CD8-positive, alpha-beta memory T cell (primary cell): ENCODE measurements at places on chromosomes 3 and 15. TPM values are rescaled to one million over a fixed set of nuclear protein-coding genes. Genes with fewer than 3 reads are reported as not detected.

ISLR2 gene
- not detected for polyA plus RNA-seq

IL17RC gene
- polyA plus RNA-seq = 11.0 TPM

SNX22 gene
- 0.90 TPM for polyA plus RNA-seq

ECE2 gene
- not detected for polyA plus RNA-seq

DNA sequence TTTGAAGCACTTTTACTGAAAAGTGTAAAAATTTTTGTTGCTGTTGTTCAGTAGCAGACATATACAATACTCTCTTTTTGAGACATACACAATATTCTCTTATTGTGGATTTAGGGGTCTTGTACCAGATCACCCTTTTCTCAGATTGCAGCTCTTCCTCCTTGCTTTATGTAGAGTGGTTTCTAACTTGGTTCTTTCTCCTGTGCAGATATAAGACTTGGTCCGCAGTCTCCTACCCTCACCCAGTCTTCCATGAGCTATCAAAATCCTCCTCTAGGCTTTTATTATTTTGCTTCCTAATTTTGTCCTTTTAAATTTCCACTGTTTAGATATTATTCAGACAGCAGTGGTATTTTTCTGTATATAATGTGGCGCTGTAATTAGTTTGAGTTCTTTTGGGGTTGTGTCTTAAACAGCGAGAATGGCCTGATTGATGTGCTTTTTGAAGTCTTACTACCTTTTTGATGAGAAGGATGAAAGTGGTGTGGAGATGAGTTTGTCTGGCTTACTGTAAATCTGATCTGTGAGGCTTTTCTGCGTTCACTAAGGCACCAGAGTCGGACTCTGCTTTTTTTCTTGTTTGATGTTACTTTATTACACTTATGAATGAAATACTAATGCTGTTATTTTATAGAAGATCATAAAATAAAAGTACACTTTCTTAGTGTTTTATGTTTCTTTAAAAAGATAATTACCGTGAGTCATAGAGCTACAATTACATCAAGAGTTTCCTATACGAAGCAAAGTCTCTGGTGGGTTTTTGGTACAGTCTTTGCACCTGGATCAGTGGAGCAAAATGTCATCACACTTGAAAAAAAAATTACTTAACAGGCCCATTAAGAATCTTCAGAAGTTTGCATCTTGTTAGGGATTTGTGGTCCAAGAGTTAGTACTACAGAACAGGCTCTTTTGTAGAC is 27.8 kb downstream of the FNDC3B start:
- H3K4me1 ChIP-seq = peaks cover 20% of the 10 kb centered on the region
- no peak overlapping the region for H3K4me3 ChIP-seq
- H3K27ac ChIP-seq = peak overlapping the region; percentile 52

- DNase-seq = no peak
- peaks cover 33% of the 10 kb centered on the region for H3K4me1 ChIP-seq
- no peaks in the 10 kb centered on the region for H3K27me3 ChIP-seq
Observed at GRCh38 chr3:197756704-197757103, 7.0 kb downstream of the FYTTD1 start.

- no peak for DNase-seq
- no peaks in the 10 kb centered on the region for H3K4me1 ChIP-seq
- H3K4me3 ChIP-seq = no peak overlapping the region
Observed at GRCh38 chr3:98038876-98039275, 3.8 kb upstream of the GABRR3 start.

- H3K36me3 ChIP-seq = no peaks in the 10 kb centered on the region
- peaks cover 5% of the 10 kb centered on the region for H3K4me1 ChIP-seq
- no peak overlapping the region for H3K4me3 ChIP-seq
- no peaks in the 10 kb centered on the region for H3K27me3 ChIP-seq
- DNase-seq = no peak
Observed at GRCh38 chr15:90844696-90845095, 23.7 kb upstream of the FURIN start.

DNA sequence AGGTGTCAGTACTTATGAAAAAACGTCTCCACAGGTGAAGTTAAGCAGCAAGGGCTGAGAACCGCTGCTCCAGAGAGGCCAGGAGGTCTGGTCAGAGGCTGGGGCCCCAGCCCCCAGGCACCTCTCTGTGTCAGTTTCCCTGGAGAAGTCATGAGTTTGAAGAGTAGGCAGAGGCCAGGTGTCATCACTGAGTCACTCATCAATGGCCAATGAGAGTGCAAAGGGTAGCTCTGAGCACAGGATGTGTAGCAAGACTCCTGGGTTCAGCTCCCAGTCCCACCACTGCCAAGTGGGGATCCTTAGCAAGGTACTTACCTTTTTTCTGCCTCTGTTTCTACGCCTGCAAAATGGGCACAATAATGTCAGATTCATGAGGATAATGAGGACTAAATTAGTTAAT is 47.9 kb downstream of the CORO2B start:
- H3K27me3 ChIP-seq = no peaks in the 10 kb centered on the region
- no peaks in the 10 kb centered on the region for H3K4me1 ChIP-seq
- H3K36me3 ChIP-seq = no peaks in the 10 kb centered on the region
- H3K4me3 ChIP-seq = no peak overlapping the region
- H3K27ac ChIP-seq = no peak overlapping the region

DNA sequence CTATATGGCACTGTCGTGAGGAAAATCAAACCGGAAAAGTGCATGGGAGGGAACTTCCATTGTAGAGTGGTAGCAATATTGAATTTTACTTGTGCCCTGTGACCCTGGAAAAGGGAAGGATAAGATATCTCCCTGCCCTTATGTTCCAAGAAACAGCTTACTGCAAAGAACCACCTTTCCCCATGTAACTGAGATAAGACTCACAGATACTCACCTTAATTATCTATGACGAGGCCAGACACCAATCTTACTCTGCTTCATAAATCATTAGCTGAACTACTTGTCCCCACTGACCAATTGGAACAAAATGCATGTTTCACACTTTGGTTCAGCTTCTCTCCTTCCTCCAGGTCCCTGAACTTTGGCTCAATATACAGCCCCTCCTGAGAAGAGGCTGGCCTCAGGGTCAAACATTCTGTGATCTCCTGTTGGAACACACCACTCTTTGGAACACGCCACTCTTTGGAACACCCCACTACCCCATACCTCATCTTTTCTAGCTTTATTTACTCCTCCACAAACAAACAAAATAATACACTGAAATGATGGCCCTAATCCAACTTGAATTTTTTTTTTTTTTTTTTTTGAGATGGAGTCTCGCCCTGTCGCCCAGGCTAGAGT is 6.9 kb upstream of the TOPAZ1 start:
- no peaks in the 10 kb centered on the region for H3K27me3 ChIP-seq
- H3K27ac ChIP-seq = no peak overlapping the region
- no peak overlapping the region for H3K4me3 ChIP-seq

- no peaks in the 10 kb centered on the region for H3K36me3 ChIP-seq
- no peak overlapping the region for H3K4me3 ChIP-seq
- no peak for DNase-seq
- H3K27ac ChIP-seq = no peak overlapping the region
- H3K4me1 ChIP-seq = no peaks in the 10 kb centered on the region
- H3K27me3 ChIP-seq = no peaks in the 10 kb centered on the region
Observed at GRCh38 chr3:131283862-131284261, 97.7 kb upstream of the NUDT16 start.

DNA sequence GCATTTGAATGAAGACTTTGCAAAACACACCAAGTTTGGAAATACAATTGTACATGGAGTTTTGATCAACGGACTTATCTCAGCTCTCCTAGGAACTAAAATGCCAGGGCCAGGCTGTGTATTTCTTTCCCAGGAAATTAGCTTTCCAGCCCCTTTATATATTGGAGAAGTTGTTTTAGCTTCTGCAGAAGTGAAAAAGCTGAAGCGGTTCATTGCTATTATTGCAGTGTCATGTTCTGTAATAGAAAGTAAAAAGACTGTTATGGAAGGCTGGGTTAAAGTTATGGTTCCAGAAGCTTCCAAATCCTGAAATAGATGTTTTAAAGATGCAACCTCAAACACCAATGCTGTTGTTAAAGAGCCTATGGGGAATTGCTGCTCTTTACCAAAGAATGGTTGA is 11.5 kb downstream of the HTD2 start:
- H3K36me3 ChIP-seq = peaks cover 22% of the 10 kb centered on the region
- no peak for DNase-seq
- H3K27me3 ChIP-seq = no peaks in the 10 kb centered on the region
- H3K27ac ChIP-seq = no peak overlapping the region
- H3K4me3 ChIP-seq = no peak overlapping the region

GRCh38 chr15:100372739-100373119 is 31.0 kb upstream of the ADAMTS17 start:
- DNase-seq = no peak
- no peak overlapping the region for H3K27ac ChIP-seq
- no peak overlapping the region for H3K4me3 ChIP-seq
- no peaks in the 10 kb centered on the region for H3K36me3 ChIP-seq
- peaks cover 5% of the 10 kb centered on the region for H3K27me3 ChIP-seq
- no peaks in the 10 kb centered on the region for H3K4me1 ChIP-seq

DNA sequence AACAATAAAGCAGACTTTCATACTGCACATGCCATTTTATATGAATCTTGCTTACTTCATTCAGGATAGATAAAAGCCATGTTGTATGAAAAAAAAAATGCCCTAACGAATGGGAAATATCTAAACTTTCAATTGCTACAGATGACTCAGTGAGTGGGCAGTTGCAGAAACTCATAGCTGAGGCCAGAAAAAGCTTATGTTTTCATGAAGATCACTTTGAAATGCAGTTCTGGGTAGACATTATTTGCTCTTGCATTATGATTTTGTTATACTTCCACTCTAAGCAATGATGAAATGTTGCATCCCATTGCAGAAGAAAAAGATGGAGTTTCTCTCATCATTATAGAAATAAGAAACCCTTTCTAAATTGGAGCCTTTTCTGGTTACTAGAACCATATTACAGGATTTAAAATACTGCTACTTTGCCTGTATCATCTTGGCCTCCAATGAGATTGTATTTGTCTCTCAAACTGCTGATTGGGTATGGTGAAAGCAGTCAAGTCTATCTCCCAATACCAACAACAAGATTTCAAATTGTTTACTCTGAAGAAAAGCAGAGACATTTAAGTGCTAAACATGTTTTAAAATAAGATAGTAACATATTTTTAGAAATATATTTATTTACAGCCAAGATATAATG is 17.0 kb downstream of the PEAK1 start:
- no peaks in the 10 kb centered on the region for H3K4me1 ChIP-seq
- no peak overlapping the region for H3K27ac ChIP-seq

DNA sequence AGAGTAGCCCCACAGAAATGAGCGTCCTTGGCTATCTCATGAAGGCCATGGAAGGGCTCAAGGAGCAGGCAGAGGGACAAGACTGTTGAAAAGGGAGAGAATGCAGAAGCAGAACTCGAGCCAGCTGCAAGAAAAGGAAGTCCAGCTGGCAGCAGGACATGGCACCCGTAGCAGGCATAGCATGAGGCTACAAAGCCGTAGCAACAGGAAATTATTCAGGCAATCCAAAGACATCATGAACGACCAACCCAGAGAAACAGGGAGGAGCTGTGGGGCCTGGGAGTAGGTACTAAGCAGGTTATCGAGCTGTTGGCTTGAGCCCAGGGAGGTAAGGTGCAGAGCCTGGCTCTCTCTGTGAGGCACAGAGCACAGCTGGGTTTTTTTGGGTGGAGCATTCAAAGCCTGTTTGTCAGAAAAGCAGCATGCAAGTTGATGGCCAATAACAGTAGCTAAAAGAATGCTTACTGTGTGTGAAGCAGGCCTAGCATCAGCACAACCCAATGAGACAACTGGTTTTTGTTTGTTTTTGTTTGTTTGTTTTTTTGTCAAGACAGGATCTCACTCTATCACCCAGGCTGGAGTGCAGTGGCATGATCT is 144.0 kb upstream of the SMAD3 start:
- H3K27ac ChIP-seq = no peak overlapping the region
- H3K36me3 ChIP-seq = no peaks in the 10 kb centered on the region
- no peaks in the 10 kb centered on the region for H3K4me1 ChIP-seq

DNA sequence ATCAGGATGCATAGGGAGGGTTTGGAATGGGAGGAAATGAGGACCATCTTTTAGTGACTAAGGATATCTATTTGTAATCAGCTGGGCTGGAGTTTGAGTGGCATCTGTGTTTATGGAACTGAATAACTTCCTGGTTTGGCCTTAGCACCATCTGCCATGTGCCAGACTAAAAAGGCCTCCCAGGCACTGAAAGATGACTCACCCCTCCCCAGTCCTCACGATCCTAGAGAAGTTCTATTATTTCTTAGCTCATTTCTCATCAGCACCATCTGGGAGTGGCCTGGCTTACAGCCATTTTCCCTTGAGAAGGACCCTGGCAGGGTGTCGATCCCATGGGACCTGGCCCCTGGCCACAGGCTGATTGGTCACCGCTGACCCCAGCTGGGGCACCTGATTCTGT is 23.9 kb upstream of the CTXND1 start:
- DNase-seq = no peak
- no peak overlapping the region for H3K27ac ChIP-seq
- no peaks in the 10 kb centered on the region for H3K27me3 ChIP-seq
- no peaks in the 10 kb centered on the region for H3K4me1 ChIP-seq

DNA sequence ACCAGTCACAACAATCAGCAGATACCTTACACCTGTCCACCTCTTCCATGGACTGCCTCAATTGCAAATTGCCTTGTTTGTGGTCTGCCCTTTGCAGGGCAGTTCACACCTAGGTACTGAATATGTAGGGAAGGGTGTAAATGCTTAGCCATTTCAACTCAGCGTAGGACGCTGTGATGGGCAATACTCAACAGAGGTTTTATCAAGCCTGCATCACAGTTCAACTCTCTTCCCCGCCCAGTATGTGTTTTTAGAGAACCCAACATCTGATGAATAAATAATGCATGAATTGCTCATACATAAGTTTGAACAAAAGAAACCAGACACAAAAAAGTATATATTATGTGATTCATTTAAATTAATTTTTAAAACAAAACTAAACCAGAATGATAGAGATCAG is 124.4 kb downstream of the P2RY1 start:
- no peak overlapping the region for H3K4me3 ChIP-seq
- H3K27ac ChIP-seq = no peak overlapping the region
- H3K36me3 ChIP-seq = no peaks in the 10 kb centered on the region
- no peaks in the 10 kb centered on the region for H3K4me1 ChIP-seq
- no peak for DNase-seq

DNA sequence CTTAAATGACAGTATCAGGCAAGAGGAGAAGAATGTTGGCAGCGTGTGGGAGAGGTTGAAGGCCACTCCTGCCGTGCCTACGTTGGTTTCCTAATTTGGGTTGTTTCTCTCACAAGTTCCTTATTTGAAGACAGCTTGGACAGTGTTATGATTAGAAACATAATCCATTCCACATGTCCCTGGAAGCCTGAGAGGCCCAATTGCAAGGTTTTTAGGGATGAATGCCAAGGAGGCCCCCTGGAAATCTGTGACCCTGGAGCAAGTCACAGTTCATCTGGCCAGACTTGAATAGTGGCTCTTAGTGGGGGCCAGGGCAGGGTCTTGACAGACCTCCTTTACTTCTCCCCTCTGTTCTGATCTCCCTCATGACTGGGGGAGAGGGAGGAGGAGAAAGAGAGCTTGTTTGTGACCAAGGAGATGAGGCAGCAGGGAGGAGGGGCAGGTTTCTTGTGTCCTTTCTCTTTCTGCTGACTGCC is 584.4 kb upstream of the TBL1XR1 start:
- H3K36me3 ChIP-seq = no peaks in the 10 kb centered on the region
- no peak for DNase-seq
- H3K4me3 ChIP-seq = no peak overlapping the region
- no peaks in the 10 kb centered on the region for H3K27me3 ChIP-seq
- peaks cover 20% of the 10 kb centered on the region for H3K4me1 ChIP-seq
- H3K27ac ChIP-seq = no peak overlapping the region
